ENCODE measurements at places on chromosomes 7 and 10.
A peak's percentile ranks its signal among the peaks of the same experiment; 100 is the strongest.

DNA sequence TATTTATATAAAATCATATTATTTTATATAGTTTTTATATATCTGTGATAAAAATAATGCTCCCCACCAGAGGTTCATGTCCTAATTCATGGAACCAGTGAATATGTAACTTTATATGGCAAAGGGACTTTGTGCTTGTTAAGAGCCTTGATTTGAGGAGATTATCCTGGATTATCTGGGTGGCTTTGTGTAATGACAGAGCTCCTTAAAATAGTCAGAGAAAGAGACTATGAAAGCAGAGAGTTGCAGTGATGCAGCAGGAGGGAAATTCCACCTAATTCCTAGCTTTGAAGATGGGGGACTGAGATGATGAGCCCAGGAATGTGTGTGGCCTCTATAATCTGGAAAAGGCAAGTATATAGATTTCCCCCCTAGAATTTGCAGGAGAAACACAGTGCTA is 1034.2 kb upstream of the C7orf33 start:
- peak; percentile 21 for DNase-seq

DNA sequence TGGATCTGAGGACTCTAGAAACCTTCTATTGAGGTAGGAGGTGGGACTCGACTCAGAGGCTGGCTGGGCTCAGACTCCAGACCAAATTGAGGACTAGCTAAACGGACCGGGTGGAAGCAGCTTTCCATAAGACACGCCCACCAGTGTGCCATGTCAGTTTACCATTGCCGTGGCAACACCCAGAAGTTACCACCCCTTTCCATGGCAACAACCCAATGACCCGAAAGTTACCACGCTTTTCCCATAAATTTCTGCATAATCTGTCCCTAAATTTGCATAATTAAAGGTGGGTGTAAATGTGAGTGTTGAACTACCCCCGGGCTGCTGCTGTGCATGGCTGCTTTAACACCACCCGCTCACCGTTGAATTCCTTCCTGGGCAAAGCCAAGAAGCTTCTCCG is 58.9 kb downstream of the MICALL2 start:
- DNase-seq, result no peak

- DNase-seq, result no peak
These were observed 4.0 kb upstream of the BORCS7 start for GRCh38 chr10:102850025-102850518.

GRCh38 chr10:2118201-2118600 is 380.9 kb upstream of the ADARB2 start:
- no peak for DNase-seq

- no peak for DNase-seq
These were observed 309.9 kb upstream of the IGFBP3 start for GRCh38 chr7:46230990-46231305.

DNA sequence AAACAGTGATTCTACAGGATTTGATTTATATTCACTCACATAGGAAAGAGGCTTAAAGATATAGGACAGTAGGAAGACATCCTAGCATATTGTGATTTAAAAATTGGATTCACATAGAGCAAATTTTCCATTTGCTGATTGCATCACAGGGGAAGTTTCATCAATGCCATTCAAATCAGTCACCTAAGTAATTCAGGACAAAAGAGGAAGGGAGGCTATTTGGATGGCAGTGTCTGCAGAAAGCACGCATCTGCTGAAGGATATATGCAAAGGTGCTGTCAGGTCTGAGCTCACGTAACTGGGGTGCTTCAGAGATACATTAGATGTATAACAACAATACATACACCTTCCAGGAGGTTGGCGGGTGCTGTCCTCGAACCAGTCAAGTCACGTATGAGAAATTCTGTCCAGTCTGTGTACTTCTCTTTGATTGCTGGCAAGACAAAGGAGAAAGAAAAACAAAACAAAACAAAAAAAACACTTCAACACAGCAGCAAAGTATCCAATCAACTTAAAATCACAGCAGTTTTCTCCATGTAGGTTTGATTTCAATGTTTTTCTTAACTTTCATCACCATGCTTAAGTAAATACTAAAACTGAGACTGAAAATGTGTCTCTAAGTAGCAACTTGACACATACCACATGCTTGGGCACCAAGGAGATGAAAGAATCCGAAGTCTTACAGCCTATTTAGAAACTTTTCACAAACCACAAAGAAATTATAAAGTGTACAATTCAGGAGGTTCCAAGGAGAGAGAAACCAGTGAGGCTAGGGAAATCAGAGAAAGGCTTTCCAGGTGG is 125.1 kb downstream of the SFMBT2 start:
- DNase-seq, result no peak

GRCh38 chr7:154644366-154644765 is 358.6 kb downstream of the PAXIP1 start:
- no peak for DNase-seq

- peak; percentile 19 for DNase-seq
These were observed 10.6 kb upstream of the LYZL2 start for GRCh38 chr10:30639946-30640786.

DNA sequence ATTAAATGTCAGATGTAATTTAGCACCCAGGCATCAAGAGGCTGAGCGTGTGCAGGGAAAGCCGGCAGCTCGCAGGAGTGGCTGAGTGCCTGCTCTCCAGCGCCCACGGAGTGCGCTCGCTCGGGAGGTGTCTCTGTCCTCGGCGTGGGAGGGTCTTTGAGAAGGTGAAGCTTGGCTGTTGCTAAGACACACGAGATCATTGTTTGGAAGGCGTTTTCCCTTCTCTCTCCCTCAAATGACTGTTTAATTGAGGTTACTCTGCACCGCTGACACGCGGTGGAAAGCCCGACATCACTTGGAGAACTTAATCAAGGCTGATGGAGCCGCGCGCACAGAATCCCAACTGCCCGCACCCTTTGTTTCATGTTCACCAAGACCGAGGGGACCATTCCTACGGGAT is 414.6 kb downstream of the DNAJB6 start:
- DNase-seq, result no peak

DNA sequence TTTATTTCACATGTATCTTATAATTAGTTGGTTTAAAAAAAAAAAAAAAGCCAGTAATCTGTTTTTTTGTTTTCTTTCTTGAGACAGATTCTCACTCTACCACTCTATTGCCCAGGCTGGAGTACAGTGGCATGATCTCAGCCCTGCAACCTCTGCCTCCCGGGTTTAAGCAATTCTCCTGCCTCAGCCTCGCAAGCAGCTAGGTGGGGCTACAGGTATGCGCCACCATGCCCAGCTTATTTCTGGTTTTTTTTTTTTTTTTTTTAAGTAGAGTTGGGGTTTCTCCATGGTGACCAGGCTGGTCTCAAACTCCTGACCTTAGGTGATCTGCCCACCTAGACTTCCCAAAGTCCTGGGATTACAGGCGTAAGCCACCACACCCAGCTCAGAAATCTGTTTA is 34.1 kb upstream of the CAPZA2 start:
- no peak for DNase-seq

GRCh38 chr7:68917041-68917651 is 681.1 kb upstream of the AUTS2 start:
- no peak for DNase-seq

DNA sequence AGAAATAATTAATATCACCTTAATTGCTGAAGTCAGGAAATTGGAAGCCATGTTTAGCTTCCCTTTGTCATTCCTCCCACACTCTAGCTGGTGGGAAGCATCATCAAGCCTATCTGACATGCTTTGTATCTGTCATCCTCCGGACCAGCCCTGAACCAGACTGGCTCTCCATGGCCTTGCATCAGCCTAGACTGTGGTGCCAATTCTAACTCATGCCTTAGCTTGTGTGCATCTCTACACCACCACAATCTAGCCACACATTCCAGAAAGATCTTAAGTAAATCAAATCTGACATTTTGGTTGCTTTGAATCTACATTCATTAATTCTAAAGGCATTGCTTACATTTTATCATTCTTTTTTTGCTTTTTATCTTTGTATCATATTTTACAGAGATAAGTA is 196.4 kb upstream of the VSTM2A start:
- DNase-seq, result no peak

DNA sequence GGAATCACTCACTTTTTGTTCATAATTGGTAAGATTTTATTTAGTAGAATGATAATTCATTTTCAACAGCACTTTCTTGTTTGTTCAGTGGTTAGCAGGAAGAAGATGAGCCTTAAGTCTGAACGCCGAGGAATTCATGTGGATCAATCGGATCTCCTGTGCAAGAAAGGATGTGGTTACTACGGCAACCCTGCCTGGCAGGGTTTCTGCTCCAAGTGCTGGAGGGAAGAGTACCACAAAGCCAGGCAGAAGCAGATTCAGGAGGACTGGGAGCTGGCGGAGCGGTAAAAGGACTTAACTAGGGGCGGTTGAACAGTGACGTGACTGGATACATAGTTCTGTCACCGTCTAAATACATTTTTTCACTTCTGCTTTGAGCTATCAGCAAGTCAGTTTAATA is 31.3 kb downstream of the RABGEF1 start:
- DNase-seq, result no peak

- no peak for DNase-seq
These were observed 24.0 kb downstream of the SLC25A13 start for GRCh38 chr7:96297876-96298275.

- no peak for DNase-seq
These were observed 70.9 kb downstream of the GCC1 start for GRCh38 chr7:127514499-127514898.

DNA sequence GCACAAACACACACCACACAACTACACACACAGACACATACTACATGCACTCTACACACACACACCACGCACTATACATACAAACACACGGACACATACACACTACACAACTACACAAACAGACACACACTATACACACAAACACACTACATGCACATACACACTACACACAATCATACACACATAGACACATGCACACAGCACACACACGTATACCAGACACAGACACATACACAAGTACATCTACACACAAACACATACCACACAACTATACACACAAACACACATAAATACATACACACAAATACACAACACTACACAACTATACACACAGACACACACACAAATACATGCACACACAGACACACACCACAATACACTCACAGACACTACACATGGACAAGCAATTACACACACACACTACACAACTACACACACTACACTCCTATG is 4.6 kb downstream of the GPR15LG start:
- no peak for DNase-seq

GRCh38 chr10:121941532-121941931 is 13.7 kb upstream of the ATE1 start:
- DNase-seq, result no peak

- no peak for DNase-seq
These were observed 63.4 kb downstream of the HPSE2 start for GRCh38 chr10:99172128-99172738.

DNA sequence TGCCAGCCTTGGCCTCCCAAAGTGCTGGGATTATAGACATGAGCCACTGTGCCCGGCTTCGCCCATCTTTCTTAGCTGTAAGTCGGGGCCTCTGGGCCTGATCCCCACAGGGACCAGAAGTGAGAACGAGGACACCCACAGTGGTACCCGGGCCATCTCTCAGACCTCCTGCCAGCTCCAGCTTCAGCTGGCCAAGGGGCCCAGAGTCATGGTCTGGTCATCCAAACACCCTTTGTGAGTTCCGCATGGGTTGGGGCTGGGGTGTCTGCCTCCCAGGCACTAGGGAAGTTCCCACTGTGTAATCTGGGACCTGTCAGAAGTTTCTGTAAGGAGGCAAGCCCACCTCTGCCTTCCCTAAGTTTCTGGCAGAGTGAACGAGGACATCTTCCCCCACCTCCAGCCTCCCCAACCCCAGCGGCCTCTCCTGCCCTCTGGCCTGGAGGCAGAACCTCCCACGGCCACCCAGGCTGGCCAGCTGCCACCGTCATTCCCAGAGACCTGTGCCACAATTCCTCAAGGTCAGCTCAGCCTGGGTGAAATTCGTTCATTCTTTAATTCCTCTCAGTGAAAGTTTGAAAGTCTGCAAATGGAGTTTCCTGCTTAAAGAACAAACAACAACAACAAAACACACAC is 19.5 kb upstream of the FOXL3 start:
- no peak for DNase-seq

- DNase-seq, result no peak
These were observed 63.7 kb downstream of the PRKCQ start for GRCh38 chr10:6516281-6516928.

- DNase-seq, result no peak
These were observed 90.5 kb downstream of the RNF216 start for GRCh38 chr7:5690931-5691473.

GRCh38 chr10:30059209-30060107 is at the start of gene JCAD:
Gene JCAD (minus strand): TSS chr10:30059586. CDS start chr10:30047812, 11,774 bp downstream.
- DNase-seq, result peak; percentile 42

- no peak for DNase-seq
These were observed 112.2 kb downstream of the EXOC4 start for GRCh38 chr7:133364959-133365690.

DNA sequence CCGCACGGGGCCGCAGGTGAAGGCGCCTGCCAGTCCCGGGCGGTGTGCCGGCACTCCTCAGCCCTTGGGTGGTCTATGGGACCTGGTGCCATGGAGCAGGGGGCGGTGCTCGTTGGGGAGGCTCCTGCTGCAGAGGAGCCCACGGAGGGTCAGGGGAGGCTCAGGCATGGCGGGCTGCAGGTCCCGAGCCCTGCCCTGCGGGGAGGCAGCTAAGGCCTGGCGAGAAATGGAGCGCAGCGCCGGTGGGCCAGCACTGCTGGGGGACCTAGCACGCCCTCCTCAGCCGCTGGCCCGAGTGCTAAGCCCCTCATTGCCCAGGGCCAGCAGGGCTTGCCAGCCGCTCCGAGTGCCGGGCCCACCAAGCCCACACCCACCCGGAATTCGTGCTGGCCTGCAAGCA is 18.9 kb downstream of the AKR1E2 start:
- DNase-seq, result no peak

DNA sequence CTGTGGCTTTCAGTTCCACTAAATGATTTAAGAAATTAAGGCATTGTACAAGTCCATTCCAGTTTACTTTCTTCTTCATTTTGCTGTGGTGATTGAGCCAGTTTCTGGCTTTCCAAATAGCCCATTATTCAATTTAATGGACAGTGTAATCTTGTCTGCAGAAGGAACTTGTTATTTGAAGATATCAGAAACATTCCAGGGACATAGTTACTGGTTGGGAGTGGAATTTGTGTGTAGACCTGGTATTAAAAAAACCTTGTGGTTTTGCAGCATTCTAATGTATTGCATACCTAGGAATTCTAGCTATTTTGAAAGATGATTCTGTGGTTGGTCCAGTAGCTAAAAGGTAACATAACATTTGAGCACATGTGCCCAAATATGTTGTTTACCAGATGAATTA is 72.2 kb downstream of the MCU start:
- DNase-seq, result no peak

- DNase-seq, result no peak
These were observed 44.1 kb downstream of the SFTPD start for GRCh38 chr10:79904671-79905321.

- no peak for DNase-seq
These were observed 8.8 kb downstream of the BAG3 start for GRCh38 chr10:119659951-119660350.

DNA sequence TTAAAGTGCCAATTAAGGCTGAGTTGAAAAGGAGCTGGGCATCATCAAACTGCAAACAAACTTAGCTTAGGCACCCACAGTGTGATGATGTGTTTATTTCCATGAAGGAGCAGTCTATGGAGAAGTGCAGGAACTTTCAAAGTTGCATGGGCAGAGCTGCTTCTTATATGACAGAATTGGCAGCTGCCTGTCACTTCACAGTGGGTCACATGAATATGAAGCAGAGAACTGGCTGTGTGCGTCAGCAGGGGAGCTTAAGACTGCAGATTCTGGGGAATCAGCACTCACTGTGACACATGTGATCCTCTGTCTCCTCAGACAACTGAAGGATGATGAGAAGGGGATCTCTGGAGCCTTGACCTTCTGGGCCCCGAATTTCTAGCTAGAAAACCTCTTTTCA is 36.6 kb downstream of the RBM28 start:
- DNase-seq, result no peak
